ENCODE measurements at places on chromosomes 3 and 15.

- no peak for DNase-seq
Measured at GRCh38 chr3:157753787-157754136, 250.5 kb upstream of the VEPH1 start.

GRCh38 chr3:124976383-124976782 lies 41.8 kb upstream of the MUC13 start:
- DNase-seq = no peak

GRCh38 chr15:48411971-48412591 lies 80.9 kb downstream of the DUT start:
- DNase-seq = no peak

DNA sequence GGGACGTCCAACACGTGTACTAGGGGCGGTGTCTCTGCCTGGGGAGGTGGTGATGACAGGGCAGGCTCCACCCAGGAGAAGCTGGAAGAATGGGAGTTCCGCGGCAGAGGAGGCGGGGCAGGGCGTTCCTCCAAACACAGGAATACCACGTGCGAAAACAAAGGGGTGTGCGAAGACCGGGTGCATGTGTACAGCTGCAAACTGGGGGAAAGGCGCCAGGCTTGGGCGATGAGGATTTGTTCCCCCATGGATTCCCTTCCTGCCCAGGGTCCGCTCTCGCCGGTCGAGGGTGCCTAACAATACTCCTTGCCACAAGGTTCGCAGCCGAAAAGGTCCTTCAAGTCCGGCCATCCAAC lies 500 bp upstream of the ZSCAN2 start:
- DNase-seq = no peak

DNA sequence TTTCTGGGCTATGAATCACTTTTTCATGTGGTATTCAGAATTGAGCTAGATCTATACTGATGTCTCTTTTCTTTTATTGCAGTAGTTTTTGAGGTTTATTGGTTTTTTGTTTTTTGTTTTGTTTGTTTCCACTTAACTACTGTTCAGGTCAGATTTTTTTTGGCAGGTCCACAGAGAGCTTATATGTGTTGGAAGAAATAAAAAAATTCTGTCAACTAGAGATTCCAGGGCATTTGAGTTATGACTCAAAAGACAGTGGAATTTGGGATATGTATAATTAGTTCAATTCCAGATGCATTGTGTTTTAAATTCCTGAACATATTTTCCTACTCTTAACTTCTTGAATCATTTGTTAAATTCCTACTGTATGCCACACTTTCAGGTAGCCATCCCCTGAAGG lies 727.2 kb downstream of the SI start:
- no peak for DNase-seq

- no peak for DNase-seq
Measured at GRCh38 chr3:184846496-184846895, 34.5 kb downstream of the VPS8 start.

GRCh38 chr3:38986901-38987300 lies 64.8 kb downstream of the SCN11A start:
- no peak for DNase-seq

- DNase-seq = no peak
Measured at GRCh38 chr15:99981839-99982658, 248.8 kb upstream of the LYSMD4 start.

GRCh38 chr3:24475925-24476324 lies 18.7 kb downstream of the THRB start:
- DNase-seq = no peak

DNA sequence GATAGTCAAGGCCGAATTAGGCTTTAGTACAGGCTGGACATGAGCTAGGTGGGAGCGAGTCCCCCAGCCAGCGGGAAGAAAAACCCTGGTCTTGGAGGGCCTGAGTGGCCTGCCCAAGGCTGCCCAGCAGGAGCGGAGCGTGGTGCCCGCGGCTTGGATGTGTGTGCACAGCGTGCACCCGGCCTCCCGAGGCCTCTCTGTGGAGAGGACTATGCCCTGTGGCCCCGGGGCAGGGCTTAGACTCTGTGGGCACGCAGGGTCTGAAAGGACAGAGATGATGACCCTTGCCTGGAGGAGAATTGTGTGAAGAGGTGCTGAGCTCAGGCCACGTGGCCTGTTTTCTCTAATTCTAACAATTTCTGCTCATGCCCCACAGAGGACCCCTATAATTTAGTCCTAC lies 124.6 kb upstream of the IQSEC1 start:
- DNase-seq = no peak

GRCh38 chr15:44092221-44092620 lies 102.8 kb downstream of the FRMD5 start:
- no peak for DNase-seq

GRCh38 chr15:82952158-82953081 lies at the start of gene HOMER2:
Gene HOMER2, minus strand, starts transcription at chr15:82952720. Its CDS starts 185 bp downstream, at chr15:82952535.
- DNase-seq = no peak

DNA sequence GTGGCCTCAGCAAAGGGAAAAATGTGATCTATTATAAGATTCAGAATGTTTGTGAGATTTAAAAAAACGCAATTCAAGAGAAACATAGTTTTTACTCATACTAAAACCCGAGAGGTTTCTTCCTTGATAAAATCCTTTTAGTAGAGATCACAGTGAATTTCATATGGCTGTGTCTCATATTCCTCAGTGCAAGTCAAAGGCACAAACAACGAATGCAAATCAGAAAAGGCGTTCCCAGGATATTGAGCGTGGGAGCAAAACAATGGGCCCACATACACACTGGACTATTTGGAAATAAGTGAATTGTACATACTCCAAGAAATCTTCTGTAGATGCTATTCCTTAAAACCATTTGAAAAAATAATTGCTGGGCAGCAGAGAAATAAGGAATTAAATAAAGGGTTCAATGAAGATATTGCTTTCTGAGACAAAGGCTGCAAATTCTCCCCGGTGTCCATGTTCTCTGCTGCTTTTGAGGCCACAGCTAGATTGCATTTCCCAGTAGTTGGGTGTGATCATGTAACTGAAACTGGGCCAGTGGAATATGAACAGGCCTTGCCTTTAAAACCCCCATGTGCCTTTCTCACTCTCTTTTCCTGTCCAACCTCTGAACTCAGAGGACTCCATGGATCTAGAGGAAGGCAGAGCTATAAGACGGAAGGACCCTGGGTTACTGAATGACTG lies 144.6 kb upstream of the TBL1XR1 start:
- DNase-seq = no peak

GRCh38 chr3:98848108-98848507 lies 53.4 kb downstream of the DCBLD2 start:
- DNase-seq = no peak

GRCh38 chr3:159486580-159486979 lies 502.1 kb upstream of the IL12A start:
- DNase-seq = no peak

- DNase-seq = no peak
Measured at GRCh38 chr15:59550956-59551355, 60.6 kb upstream of the GCNT3 start.

GRCh38 chr15:81312790-81313543 lies 11.0 kb downstream of the STARD5 start:
- DNase-seq = peak; percentile 90

GRCh38 chr15:74868059-74868458 lies 5.1 kb downstream of the SCAMP2 start:
- no peak for DNase-seq

Data from AG04449 (cell line).